ENCODE measurements at places on chromosomes 1 and 21. TPM values are rescaled to one million over a fixed set of nuclear protein-coding genes. Genes with fewer than 3 reads are reported as not detected.

The MX2 gene
- total RNA-seq = 0.98 TPM

The SLC25A34 gene
- total RNA-seq = 1.1 TPM

The SELENOF gene
- total RNA-seq = 143 TPM

The KCNN3 gene
- 2.3 TPM for total RNA-seq

The PALMD gene
- total RNA-seq = 182 TPM

The OR2W3 gene
- total RNA-seq = not detected

The EPHB2 gene
- 77.4 TPM for total RNA-seq

The CD2 gene
- not detected for total RNA-seq
